ENCODE measurements at places on chromosomes 13 and 19. TPM values are rescaled to one million over a fixed set of nuclear protein-coding genes. Genes with fewer than 3 reads are reported as not detected.

DNA sequence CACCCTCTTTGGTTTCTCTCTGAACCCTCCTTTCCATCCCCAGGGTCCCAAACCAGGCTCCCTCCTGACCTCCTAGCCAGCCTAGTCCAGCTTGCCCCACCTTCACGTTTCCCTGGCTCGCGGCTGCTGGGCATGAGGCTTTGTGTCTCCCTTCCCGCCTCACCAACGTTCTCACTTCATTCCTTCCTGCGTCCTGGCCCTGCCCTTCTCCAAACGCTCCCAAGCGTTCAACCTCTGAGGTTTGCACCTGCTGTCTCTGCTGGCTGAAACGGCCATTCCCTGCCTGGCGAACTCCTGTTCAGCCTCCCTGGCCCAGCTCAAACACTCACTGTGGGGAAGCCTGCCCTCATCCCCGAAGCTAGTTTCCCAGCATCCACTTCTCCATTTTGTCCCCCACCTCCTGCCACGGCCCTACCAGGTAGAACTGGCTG is 12.4 kb downstream of the EPS8L1 start:
- DNase-seq, result no peak

DNA sequence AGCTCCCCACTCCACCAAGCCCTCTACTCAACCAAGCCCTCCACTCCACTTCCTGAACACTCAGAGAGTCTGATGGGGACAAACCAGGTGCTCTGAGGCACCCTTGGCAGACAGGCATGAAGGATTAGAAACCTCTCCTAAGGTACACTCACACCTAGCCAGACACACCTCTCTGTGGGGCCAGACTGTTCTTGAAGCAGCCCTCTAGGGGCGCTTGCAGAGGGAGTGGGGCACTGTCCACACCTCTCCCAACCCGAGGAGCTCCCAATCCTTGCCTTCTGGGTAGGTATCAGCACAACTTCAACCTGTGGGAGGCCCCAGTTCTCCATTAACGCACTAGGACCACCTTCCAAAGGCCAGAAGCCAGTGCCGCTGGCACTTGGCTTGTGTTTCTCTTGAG is 108.7 kb upstream of the VSTM2B start:
- no peak for DNase-seq

DNA sequence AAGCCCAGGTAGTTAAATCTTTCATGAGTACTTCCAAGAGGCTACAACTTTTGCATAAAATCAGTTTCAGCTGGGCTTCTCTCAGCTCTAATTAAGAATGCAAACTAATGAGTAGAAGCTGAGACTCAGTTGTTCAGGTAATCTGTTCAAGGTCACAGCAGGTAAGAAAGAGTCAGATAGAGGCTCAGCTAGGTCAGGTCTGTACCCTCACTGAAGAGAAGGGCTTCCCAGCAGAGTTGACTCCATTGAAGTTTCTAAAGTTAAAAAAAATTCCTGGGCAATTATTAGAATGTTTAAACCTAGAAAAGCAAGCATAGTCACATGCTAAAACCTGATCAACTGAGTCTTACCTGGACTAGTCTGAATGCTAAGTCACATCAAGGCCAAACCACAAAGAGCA is 42.1 kb downstream of the ESD start:
- no peak for DNase-seq

DNA sequence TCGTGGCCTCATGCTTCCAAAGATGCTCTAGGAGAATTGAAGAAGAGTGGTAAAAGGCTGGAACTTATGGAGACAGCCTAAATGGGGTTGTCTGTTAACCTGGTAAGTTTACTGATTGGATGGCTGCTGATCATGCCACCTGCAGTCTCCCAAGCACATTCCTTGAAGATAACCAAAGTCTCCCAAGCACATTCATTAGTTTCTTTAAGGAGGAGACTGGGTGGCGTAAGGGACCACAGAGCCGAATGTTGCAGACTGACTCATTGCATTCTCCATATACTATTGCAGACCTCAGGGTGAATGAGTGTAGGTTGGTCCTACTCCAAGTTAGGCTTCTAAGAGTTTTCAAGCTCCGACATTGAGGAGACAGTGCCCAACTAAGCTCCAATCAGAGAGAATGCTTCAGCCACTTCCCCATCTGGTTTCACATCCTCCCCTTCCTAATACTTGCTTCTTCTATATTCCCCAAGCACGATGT is at the start of gene IGFL3:
TSS of gene IGFL3 (minus strand) at position 51 of the 478 bp plus-strand sequence. CDS start at position 12, 39 bp downstream.
- DNase-seq, result no peak

Gene ERF
- polyA plus RNA-seq, result 51.0 TPM

Gene PEAK3
- not detected for polyA plus RNA-seq

Gene NFILZ
- polyA plus RNA-seq, result not detected

Data from ovary (tissue), 10 donors.